Cerebellar nuclear complex (tissue), 1 donor: ENCODE measurements at places on chromosomes 4 and X.
A peak's percentile ranks its signal among the peaks of the same experiment; 100 is the strongest.

DNA sequence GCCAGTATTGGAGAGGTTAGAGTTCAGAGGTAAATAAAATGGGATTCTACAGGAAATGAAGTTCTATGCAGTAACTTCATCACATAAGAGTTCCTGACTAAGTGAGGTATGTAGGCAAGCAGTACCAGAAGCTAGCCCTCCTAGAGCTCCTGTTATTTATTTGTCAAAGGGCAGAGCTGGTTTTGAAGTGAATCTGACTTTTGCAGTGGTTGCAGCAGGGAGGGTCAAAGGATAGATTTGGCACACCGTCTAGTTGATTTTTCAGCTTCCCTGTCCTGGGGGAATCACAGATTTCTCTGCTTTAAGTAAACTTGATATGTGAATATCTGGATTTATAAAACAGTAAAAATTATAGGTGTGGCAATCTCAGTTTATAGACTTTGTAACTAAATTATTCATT, 130.7 kb downstream of the IL1RAPL2 start:
- DNase-seq: no peak

GRCh38 chrX:139094671-139095592, 383.4 kb upstream of the FGF13 start:
- DNase-seq: no peak

GRCh38 chr4:10582059-10582686, 102.4 kb downstream of the CLNK start:
- DNase-seq: peak; percentile 21

DNA sequence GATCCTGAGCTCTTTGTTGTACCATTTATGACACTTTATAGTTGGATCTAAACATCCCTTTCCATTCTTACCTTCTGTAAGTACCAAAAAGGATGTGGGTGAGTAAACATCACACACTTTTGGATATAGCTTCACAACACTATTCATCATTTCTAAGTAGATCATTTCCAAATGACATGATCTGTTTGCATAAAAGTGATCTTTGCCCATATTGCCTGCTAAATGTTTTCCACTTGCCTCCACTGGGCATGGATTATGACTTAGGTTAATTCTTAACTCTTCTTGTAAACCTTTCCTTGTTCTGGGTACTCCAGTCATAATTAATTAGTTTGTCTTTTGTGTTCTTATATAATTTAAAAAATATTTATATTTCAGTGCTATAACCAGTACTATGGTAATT, 244.9 kb upstream of the AGA start:
- no peak for DNase-seq

DNA sequence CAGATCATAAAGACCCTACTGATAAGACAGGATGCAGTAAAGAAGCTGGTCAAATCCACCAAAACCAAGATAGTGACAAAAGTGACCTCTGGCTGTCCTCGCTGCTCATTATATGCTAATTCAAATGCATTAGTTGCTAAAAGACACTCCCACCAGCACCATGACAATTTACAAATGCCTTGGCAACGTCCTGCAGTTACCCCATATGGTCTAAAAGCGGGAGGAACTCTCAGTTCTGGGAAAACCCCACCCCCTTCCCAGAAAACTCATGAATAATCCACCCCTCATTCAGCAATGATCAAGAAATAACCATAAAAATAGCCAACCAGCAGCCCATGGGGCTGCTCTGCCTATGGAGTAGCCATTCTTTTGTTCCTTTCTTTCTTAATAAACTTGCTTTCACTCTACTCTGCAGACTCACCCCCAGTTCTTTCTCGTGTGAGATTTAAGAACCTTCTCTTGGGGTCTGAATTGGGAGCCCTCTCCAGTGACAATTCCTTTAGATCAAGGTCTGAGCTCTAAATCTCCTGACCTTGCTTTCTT, 217.1 kb upstream of the STS start:
- no peak for DNase-seq

DNA sequence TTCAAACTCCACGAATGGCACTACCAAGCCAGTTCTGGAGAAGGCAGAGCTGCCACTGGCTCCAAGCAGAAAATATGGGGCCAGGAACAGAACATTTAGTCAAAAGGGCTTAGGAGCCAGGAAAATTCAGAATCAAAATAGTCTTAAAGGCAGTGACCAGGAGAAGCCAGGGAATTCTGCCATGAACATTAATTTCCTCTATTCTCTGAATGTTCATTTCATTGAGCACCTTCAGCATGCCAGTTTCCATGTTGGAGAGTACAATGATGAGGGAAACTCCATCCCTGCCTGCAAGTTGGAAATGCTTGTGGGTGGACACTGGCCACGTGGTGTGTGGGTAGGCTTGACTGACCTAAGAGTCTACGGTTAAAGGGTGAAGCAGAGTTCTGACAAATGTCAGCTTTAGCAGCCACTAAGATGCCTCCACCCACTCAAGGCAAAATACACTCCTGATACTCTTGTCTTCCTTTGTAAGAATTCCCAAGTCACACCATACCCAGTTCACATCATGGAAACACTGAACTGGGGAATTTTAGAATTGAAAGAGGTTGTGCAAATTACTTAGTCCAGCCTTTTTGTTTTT, 190.1 kb upstream of the C1QTNF7 start:
- no peak for DNase-seq

GRCh38 chr4:35342833-35343232, 901.5 kb downstream of the ARAP2 start:
- no peak for DNase-seq

DNA sequence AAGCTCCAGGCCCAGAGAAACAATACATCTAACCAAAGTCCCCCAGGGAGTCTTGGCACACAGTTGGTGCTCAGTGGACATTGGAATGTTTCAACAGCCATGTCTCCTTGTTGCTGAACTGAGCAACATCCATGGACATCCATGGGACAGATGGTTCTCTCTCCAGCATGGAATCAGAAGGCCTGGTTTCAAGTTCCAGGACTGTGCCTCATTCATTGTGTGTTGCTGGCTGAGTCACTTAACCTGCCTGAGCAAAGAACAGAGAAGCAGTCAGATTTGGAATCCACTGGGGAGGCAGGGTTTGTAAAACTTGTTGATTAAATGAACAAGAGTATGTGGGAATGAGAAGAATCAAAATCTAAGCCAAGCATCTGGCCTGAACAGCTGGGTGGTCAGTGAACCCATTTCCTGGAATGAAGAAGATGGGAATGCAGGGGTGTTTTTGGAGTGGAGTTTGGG, 147.9 kb downstream of the CHIC2 start:
- DNase-seq: no peak

- no peak for DNase-seq
Measured at GRCh38 chr4:112146502-112146813, 1.2 kb downstream of the FAM241A start.

- no peak for DNase-seq
Measured at GRCh38 chr4:108612365-108612764, 8.0 kb upstream of the RPL34 start.

DNA sequence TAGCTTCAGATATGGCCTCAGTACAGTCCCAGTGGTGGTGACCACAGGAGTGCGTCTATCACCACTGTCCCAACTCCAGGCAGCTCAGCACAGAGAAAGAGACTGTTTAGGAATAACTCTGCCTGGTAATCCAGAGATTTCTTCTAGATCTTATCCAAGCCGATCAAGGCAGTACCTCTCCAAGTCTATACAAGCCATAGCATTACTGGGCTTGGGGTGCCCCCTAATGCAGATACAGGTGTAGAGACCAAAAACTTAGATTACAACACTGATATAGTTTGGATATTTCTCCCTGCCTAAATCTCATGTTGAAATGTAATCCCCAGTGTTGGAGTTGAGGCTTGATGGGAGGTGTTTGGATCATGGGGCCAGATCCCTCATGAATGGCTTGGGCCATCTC, 100.9 kb downstream of the PTCHD1 start:
- no peak for DNase-seq

DNA sequence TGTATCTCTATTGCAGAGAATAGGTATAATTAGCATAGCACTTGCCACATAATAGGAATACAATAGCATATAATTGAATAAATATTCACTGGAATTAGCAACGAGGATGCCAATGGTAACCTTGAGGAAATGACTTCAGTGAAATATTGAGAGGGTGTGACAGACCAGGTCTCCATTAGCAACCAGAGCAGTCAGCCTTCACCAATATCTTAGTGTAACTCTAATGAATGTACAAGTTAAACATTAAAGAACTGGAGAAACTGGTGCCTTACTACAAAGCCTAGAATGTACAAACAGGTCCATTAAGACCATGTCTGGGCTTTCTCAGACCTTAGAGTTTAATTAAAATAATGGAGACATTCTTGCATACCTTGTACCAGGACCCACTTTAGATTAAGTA, 143.0 kb downstream of the MAGEB17 start:
- no peak for DNase-seq

DNA sequence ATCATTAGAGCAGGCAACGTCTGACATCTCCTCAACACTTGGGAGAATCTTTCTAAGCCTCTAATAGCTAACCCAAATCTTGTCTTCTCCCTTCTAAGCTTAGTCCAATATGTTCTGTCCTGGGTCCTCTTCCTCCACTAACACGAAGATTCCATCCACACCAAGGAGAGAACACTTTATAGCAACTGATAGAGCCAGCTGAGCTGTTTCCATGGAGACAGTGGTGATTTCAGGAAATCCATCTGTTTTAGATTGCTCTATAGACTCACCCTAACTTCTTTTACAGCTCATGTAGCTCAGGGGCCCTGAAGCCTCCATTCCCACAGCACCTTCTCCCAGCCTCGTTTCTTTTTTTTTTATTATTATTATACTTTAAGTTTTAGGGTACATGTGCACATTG, 37.4 kb downstream of the SCD5 start:
- no peak for DNase-seq

DNA sequence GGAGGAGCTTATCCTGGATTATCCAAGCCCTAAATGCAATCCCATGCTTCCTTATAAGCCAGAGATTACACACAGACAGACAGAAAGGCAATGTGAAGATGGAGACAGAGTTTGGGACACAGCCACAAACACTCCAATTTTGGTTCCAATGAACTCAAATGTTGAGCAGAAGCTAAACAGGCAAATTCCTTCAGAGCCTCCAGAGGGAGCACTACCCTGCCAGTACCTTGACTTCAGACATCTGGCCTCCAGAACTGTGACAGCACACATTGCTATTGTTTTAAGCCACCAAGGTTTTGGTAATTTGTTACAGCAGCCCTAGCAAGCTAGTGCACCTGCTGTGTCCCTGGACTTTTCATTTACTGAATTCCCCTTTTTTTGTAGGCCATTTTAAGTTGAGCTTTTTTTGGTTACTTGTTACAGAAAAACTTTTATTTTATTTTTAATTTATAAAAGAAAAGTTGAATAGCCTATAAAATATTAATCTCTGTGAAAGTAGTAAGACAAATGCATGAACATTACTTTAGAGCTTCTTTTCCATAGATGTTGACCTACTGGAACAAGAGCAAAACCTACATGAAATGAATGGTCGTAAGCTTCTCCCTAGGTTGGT, 33.4 kb upstream of the SRD5A3 start:
- DNase-seq: no peak

GRCh38 chrX:63889001-63889400, 104.0 kb upstream of the ARHGEF9 start:
- no peak for DNase-seq

DNA sequence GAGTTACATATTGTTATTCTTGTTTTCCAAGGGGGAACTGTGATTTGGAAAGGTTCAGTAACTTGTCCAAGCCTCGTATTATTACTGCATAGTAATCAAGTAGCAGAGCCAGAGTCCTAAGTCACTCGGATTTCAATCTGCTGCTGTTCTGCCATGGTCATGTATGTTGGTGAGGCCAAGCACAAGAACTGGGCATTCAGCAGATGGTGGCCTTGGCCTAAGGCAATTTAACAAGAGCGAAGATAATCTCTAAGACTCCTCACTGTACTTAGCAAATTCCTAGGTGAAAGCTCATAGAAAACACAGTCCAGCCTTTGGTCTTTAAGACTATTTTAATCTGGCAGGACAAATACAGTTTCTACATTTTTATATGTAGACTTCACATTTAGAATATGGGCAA, 64.8 kb downstream of the NDST3 start:
- no peak for DNase-seq

DNA sequence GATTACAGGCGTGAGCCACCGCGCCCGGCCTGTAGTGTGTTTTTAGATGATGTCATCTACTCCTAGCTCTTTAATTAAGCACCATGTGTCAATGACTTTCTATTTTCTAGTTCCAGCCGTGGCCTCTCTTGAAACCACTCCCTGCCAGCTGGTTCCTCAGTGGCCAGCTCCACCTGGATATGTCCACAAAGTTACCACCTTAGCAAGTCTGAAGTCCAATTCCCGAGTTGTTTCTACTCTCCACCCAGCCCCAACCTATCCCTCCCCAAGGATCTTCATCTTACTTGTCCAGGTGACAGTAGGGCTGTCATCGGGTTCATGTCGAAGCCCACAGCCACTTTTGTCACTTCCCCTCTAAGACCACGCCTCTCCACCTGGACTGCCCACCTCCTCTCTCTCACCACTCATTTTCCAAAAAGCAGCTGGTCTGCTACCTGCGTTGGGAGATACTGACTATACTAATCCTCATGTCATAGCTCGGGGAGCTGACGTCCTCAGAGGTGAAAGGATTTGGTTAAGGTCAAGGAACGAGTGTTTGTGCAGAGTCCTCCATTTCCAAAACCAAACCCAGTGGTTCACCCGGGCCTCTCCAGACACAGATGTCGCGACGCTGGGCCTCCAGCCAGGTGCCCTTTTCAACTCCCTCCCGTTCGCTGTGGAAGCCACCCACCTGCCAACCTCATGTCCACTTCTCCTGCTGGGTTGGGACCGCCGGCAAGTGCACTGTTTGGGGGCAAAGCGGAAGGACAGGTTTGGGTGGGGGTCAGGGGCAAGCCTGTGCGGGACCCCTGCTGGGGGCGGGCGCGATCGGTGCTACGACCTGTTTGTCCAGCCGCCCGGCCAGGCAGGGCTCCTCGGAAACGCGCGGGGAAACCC, 704 bp downstream of the FAM3A start:
- DNase-seq: no peak

DNA sequence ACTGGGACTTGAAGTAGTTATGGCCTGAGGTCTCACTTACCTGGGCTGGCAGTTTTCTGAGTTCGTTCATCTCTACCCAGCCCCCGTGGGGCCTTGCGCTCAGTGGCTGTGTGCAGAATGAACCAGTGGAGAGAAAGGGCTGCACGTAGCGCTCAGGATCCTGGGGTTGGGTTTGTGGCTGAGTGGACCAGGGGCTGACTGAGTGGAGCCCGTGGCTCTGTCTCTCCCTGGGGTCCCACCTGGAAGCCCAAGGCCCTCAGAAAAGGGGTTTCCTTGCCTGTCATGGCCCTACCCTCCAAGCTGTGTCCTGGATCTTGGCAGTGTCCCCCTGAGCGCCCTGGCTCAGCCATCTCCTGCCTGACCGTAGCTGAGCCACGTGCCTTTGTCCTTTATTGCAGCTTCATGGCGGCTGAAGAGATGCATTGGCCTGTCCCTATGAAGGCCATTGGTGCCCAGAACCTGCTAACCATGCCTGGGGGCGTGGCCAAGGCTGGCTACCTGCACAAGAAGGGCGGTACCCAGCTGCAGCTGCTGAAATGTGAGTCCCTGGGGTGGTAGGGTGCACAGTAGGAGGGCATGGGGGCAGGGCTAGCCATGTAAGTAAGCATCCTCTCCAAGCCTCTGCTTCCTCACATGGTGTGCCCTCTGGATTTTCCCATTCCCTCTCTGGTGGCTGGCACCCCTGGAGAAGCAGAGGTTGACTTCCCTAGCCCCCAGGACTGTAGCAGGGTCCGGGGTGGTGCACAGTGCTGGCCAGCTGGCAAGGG, 23.2 kb upstream of the ADD1 start:
- DNase-seq: no peak

GRCh38 chr4:89898304-89898716, 3.7 kb downstream of the MMRN1 start:
- DNase-seq: no peak
